ENCODE measurements at places on chromosomes 4 and X.

DNA sequence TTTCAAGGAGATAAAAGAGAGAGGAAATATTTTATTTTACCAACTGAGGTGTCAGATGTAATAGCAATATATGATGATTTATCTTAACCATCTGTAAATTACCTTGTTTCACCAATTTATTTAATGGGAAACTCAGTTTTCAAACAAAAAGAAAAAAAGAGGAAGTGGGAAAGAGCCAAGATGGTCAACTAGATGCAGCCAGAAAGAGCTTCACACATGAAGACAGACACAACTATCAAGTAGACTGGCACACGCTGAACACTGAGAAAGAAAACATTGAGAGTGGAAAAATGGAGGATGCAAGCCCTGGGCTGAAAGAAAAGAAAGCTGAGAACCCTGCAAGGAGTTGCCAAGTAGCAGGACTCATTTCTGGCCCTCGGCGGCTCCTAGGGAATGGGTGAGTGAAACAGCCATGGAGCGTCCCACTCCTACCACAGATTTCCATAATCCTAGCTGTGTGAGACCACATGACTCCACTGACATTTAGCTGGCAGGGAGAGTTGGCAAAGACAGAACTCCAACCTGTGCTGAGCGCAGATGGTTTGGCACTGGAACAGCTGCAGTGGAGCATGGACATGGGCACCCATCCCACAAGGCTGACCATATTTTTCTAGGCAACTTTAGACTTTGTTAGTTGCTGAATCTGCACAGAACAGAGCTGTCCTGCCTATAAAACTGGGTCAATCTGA lies 409.3 kb downstream of the FAM47B start:
- no peak for DNase-seq

DNA sequence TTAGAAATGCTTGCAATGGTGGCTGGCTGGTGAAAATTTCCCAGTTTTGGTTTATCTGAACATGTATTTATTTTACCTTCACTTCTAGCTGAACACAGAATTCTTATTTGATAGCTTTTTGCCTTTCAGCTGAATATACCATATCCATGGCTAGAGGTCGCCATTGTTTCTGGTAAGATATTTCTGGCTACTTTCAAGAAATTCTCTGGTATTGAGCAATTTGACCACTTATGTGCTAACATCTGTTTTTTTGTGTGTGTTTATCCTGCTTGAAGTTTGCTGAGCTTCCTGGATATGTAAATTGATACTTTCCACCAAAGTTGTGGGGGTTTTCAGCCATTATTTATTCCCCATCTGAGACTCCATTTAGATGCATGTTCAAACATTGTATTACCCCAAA lies 75.4 kb downstream of the FBXW7 start:
- DNase-seq: peak; percentile 77

DNA sequence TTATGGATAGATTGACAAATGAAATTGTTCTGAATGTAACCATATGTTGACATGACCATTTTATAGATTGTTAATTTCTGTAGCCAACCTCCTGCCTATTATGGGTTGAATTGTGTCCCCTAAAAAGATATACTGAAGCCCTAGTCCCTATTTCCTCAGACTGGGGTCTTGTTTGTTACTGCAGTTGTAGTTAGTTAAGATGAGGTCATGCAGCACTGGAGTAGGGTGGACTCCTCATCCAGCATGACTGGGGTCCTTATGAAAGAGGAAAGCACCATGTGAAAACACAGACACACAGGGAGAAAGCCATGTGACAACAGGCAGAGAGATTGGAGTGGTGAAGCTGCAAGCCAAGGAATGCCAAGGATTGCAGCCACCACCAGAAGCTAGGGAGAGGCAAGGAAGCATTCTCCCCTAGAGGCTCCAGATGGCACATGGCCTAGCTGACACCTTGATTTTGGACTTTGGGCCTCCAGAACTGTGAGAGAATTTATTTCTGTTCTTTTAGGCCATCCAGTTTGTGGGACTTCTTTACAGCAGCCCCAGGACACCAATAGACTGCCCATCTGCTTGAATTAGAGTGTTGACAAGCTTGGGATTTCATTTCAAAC lies 14.0 kb downstream of the MTM1 start:
- DNase-seq: no peak

- no peak for DNase-seq
These were observed 39.6 kb upstream of the NKX1-1 start for GRCh38 chr4:1445716-1446445.

Data from HL-60 (cell line).